Fibroblast of skin of right quadriceps (primary cell): ENCODE measurements at places on chromosomes 11 and 22.
A peak's percentile ranks its signal among the peaks of the same experiment; 100 is the strongest.

- DNase-seq = peak; percentile 22
Measured at GRCh38 chr11:34068111-34068510, 16.6 kb downstream of the CAPRIN1 start.

DNA sequence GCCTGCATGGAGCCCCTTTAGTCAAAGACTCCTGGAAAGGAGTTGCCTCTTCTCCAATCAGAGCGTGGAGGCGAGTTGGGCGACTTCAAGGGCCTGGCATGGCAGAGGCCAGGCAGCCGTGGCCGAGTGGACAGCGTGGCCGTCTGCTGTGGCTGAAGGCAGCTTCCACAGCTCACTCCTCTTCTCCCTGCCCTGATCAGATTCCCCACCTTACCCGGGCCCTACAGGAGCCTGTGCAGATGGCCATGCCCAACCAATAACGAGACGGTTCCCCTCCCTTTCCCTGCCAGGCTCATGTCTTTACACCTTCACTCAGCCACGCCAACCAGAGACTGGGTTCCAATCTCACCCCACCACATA, 20.0 kb upstream of the SLC22A12 start:
- DNase-seq = no peak

DNA sequence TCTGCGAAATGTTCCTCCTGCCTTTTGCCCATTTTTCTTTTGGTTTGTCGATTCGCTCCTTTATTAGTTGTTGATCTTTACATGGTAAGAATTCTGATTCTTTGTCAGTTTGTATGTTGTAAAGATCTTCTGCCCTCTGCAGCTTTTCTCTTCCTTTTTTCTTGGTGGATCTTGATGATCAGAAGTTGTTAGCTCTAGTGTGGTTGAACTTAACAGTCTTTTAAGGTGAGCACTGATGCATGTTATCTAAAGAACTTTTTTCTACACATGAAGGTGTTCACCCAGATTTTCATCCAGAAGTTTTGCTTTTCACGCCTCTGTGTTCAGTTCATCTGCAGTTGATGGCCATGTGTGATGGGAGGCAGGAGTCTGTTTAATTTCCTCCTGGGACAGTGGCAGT, 133.7 kb downstream of the TBC1D22A start:
- DNase-seq = no peak

GRCh38 chr11:107050121-107050520, 31.8 kb upstream of the GUCY1A2 start:
- peak; percentile 53 for DNase-seq

DNA sequence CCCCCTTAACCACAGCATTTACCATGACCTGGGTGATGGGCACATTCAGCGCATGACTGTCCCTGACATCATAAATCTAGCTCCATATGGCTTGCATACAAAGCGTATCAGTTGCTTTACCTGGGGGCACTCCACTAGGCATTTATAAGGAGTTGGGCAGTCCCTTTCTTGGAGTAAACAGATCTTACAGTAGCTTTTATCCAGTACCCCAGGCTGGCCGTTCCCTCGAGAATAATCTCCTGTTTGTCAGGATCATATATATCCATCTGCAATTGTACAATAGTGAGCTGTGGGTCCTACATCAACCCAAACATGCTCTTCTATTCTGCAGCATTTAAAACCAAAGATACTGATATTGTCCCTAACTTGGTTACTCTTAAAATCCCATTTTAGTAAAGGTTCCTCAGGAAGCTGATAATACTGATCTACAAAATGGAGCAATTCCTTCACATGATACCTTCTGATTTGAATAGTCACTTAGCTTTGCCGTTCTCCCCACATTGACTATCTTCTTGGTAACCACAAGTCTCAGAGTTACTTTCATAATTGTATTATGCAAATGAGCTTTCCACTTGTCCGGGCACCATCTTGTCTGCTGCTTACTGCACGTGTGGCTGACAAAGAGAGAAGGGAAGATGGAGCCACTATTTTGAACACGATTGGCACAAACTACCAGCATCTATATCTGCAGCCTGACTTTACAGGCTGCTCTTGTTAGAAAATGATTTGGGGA, 205.0 kb downstream of the CWF19L2 start:
- no peak for DNase-seq

- peak; percentile 80 for DNase-seq
Measured at GRCh38 chr11:36249246-36249645, 40.0 kb downstream of the COMMD9 start.

- peak; percentile 10 for DNase-seq
Measured at GRCh38 chr22:43861529-43861928, 784 bp downstream of the SULT4A1 start.

DNA sequence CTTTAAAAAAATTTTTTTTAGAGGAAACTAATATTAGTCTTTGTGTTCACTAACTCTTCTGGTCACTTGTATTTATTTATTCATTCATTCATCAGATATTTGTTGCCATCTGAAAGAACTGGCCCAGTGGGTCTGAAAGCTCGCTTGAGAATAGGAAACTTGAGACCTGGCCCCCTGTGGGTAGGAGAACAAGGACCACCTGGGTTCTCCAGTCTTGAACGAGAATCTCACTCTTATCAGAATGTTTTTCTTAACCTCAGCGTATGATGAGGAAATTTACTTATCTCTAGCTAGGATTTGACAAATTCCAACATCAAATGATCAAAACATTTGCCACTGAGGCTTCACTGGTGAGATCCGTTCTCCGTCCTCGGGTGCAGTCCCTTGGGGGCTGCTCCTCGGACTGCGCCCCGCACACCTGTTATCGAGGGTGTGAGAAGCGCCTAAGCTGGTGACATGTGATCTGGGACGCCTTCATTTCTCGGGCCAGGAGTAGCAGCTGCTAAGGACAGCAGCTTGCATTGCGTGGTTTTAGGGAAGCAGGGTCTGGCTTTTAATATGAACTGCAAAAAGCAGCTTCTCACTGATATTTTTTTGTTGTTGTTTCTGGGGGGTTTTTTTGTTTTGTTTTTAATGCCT, 6.3 kb downstream of the C22orf31 start:
- DNase-seq = no peak

GRCh38 chr22:45422237-45422983, 8.9 kb downstream of the RIBC2 start:
- DNase-seq = no peak

- DNase-seq = no peak
Measured at GRCh38 chr11:66072518-66072917, 2.4 kb downstream of the PACS1 start.

GRCh38 chr11:122785031-122785541, 53.2 kb upstream of the CRTAM start:
- no peak for DNase-seq

DNA sequence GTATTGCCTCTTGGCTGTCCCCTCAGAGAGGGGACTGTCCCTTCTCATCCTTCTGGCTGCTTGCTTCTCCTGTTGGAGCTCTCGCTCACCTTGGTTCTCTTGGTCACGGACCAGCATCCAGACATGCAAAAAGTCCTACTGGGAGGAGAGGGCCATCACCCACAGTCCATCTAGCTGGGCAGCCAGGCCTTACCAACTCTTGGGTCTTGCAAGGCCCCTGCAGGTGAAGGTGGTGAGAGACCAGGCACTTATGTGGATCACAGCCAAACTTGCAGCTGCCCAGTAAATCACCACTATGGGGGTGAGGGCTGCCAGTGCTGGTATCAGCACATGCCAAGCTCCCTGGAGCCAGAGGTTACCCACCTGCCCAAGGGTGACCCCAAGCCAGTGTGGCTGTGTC, 36.3 kb downstream of the KCNQ1OT1 start:
- no peak for DNase-seq

DNA sequence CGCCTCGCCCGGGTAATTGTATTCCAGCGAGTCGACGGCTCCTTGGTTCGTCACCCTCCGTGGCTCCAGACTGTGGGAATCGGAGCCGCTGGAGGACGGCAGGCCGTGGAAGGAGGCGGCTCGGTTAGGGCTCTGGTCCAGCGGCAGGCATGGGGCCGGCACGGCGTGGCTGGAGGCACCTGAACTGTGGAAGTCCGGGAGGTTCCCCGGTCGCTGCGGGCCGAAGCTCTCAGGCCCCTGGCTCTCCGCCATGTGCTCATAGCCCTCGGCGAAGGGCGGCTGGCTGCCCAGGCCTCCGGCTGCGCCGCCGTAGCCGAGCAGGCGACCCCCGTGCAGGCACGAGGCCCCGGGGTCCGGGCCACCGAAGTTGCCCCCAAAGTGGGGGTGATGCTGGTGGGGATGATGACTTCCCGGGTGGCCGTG, 1.7 kb downstream of the MN1 start:
- DNase-seq = no peak

GRCh38 chr11:132782102-132782501, 750.2 kb downstream of the OPCML start:
- no peak for DNase-seq

DNA sequence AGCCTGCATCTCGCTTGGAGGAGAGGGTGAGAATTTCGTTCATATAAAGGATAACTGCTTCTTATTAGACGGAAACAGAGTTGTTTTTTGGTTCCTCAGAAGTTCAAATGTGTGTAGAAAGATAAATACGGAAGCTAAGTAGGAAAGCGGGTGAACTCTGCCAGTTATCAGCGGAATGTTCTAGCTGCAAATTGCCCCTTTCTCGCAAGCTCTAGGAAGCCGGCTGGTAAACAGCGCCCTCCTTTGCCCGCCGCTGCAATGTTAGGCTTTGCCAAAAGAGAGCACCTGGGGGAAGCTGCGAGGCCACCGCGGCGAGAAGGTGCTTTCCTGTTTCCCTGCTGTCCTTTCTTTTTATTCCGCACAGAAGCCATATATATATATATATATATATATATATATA, 67.0 kb downstream of the IGLL5 start:
- DNase-seq = no peak

DNA sequence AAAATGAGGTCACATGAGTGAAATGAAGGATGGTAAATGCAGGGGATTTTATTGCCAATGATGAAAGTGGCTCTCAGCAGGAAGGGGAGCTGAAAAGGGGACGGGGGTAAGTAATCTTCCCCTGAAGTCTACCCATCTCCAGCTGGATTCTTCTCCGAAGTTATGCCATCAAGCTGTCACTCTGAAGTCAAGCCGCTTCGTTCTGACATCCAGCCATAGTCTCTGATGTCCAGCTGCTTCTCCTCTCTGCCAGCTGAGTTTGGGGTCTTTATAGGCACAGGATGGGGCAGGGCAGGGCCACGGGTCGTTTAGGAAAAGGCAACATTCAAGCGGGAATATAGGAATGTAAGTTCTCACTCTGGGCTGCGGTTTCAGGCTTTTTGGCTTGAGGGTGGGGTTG, 181.9 kb upstream of the ANO3 start:
- no peak for DNase-seq

- DNase-seq = no peak
Measured at GRCh38 chr11:129709801-129710398, 105.7 kb upstream of the TMEM45B start.

- DNase-seq = no peak
Measured at GRCh38 chr11:37087650-37088572, 489.9 kb upstream of the RAG2 start.

- no peak for DNase-seq
Measured at GRCh38 chr11:111574373-111575225, 27.6 kb upstream of the SIK2 start.

DNA sequence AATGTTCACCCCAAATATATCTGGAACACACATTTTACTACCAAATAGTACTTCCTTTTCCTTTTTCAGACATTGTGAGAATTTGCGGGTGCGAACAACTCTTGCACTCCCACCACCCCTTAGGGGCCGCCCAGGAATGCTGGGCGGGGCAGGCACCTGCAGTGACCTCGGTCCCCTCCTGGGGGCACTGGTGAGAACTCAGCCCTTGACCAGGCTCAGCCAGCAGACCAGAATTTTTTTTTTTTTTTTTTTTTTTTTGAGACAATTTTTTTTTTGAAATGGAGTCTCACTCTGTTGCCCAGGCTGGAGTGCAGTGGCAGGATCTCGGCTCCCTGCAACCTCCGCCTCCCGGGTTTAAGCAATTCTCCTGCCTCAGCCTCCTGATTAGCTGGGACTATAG, 75.8 kb downstream of the ARHGAP8 start:
- DNase-seq = no peak

- DNase-seq = no peak
Measured at GRCh38 chr11:83717537-83717936, 431.4 kb upstream of the CCDC90B start.

DNA sequence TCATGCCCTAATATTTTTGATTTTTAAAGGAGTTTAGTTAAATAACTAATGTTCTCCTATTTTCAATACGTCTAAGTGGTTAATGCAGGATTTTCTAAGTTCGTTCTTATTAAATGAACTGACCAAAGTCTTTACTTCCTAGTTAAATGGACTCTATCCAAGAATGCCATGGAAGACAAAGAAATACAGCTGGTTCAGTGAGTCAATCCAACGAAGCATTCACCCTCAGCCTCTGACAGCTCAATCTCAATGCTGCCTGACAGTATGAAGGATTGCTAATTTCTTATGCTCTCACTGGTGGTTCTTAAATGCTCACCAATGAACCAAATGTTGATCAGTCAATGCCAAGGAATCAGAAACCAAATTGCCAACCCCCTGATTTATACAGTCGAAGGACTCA, 219.4 kb downstream of the CADM1 start:
- no peak for DNase-seq

DNA sequence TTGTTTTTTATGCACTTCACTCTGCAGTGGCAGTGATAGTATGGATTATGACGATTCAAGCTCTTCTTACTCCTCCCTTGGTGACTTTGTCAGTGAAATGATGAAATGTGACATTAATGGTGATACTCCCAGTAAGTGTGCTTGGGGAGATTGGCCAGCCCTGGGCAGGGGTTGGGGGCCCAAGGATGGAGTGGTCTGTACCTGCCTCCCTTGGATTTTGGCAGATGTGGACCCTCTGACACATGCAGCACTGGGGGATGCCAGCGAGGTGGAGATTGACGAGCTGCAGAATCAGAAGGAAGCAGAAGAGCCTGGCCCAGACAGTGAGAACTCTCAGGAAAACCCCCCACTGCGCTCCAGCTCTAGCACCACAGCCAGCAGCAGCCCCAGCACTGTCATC, 14.2 kb downstream of the MADD start:
- DNase-seq = no peak

DNA sequence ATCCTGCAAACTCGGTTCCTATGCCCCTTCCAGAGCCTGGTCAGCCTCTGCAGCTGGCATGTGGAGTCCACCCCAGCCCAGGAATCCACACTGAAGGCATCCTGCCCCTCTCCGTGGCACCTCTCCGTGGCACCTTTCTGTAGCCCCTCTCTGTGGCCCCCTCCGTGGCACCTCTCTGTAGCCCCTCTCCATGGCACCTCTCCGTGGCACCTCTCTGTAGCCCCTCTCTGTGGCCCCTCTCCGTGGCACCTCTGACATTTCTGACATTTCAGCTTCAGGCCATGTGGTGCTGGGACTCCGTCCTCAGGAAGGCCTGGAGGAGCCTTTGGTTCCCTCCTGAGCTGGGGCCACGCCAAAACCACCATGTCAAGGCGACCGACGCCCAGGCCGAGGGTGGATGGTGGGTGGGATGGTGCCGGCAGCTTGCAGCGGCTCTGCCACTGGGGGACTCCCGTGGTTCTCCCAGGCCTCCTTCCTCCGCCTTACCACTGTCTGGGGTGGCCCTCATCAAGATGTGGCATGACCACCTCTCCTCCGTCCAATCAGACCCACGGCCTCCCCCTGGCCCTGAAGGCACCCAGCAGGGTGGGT, 1518.5 kb downstream of the BRD1 start:
- no peak for DNase-seq

GRCh38 chr11:80424012-80424695, 983.3 kb upstream of the TENM4 start:
- no peak for DNase-seq

- DNase-seq = no peak
Measured at GRCh38 chr22:26466196-26466595, 17.4 kb downstream of the HPS4 start.

GRCh38 chr22:44049486-44050231, 25.6 kb downstream of the PARVB start:
- DNase-seq = no peak
